Epithelial cell of esophagus (primary cell): ENCODE measurements at places on chromosomes 16 and 17.

DNA sequence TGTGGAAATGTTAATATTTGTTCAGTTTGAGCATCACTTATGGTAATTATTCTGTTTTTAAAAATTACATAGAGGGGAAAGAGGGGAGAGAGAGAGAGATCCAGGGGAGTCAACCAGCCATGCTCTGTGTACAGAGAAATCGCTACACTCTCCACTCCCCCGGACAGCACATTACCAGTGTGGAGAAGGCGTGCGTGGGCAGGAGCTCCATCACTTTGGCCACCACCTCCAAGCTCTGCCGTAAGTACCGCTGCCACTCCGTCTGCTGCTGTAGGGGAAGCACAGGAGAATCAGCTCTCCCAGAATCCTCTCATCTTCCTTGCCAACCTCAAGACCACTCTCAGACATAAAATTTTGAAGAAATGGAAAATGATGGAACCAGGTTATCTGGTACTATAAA is 70.2 kb upstream of the GSG1L start:
- DNase-seq: no peak

GRCh38 chr16:23847948-23848347 is 12.2 kb downstream of the PRKCB start:
- DNase-seq: no peak

- DNase-seq: no peak
Observed at GRCh38 chr16:14004031-14004728, 66.9 kb upstream of the MRTFB start.

DNA sequence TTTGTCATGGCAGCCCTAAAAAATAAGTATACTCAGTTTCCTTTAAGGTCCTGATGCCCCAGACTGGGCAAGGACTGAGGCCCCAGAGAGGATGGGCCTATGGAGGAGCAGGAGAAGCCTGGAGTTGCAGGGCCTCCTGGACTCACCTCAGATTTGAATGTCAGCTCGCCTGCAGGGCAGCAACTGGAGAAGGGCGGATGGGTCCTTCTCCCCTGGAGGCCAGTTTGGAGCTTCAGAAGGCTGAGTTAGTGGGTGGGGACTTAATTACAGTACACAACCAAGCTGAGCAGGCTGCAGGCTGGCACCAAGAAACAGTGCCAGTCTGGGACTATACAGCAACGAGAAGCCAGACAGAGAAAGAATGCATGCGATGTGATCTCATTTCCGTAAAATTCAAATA is 6.2 kb downstream of the PIRT start:
- DNase-seq: no peak

DNA sequence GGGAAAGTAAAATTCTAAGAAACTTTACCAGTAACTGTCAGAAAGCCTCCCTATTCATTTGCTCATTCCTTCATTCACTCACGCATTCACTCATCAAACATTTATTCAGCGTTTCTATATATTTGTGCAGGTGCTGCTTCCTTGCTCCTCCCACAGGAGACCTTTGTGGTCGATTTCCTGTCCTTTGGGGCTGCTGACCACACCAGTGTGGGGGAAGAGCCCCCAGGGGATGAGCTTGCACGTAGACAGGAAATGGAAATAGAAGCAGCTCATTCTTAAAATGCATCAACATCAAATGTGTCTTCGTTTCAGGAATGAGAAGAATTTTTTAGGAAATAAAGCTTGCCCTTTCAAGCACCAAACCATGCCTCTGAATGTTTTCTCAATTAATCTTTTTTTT is 9.6 kb downstream of the PIK3R6 start:
- DNase-seq: peak; percentile 43

GRCh38 chr16:84741340-84741830 is 41.6 kb downstream of the USP10 start:
- DNase-seq: peak; percentile 40

DNA sequence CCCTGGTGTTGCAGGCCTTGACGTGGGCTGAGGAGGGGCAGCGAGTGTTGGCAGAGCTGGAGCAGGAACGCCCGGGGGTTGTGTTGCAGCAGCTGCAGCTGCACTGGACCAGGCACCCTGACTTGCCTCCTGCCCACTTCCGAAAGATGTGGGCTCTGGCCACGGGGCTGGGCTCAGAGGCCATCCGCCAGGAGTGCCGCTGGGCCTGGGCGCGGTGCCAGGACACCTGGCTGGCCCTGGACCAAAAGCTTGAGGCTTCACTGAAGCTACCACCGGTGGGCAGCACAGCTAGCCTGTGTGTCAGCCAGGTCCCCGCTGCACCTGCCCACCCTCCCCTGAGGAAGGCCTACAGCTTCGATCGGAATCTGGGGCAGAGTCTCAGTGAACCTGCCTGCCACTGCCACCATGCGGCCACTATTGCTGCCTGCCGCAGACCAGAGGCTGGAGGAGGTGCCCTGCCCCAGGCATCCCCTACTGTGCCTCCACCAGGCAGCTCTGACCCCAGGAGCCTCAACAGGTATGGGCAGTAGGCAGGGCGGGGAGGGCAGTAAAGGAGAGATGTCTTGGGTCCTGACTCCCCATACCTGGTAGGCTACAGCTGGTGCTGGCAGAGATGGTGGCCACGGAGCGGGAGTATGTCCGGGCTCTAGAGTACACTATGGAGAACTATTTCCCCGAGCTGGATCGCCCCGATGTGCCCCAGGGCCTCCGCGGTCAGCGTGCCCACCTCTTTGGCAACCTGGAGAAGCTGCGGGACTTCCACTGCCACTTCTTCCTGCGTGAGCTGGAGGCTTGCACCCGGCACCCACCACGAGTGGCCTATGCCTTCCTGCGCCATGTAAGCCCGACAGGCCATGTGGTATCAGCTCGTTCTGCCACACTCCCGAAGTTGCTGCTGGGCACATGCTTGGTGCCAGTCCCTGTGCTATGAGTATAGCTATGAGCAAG is 5.6 kb downstream of the PLEKHG4 start:
- peak; percentile 47 for DNase-seq

- DNase-seq: peak; percentile 83
Observed at GRCh38 chr16:56625140-56625942, at the start of gene MT1E. Gene MT1E, plus strand, starts transcription at chr16:56625781. Its CDS starts 71 bp downstream, at chr16:56625852.

DNA sequence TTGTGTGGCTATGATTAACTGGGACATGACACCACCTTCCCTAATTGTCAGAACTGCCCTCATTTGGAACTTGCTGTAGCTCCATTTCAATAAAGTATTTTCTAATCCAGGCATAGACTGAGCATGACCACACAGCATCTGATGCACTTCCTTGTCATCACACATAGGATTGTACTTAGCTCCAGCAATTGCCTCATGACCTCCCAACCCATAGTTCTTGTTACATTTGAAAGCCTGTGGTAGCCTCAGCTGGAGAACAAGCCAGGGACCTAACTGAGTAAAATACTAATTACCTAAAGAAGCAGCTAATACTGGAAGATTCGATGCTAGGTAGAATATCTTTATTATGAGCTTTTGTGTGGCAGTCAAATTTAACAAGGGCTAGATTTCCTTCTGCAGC is 187.3 kb upstream of the KIF2B start:
- peak; percentile 1 for DNase-seq

GRCh38 chr16:31706318-31706717 is 167.3 kb upstream of the ZNF267 start:
- no peak for DNase-seq

DNA sequence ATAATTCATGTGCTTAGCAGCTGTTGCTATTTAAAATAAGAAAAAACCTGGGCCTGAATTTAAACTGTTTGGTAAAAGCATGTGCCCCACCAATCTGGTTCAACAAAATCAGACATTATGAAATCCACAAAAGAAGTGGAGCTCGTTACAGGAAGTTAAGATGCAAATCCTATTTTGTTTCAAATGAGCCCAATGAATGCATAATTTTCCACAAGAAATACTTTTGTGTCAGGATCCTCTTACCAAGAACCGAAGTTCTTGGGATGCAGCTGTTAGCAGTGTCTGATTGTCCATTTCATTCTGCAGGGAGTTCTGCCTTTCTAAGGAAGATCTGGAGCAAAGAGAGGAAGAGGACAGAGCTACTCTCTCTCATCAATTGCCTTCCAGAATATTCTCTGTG is 105.7 kb upstream of the RBBP6 start:
- DNase-seq: no peak

DNA sequence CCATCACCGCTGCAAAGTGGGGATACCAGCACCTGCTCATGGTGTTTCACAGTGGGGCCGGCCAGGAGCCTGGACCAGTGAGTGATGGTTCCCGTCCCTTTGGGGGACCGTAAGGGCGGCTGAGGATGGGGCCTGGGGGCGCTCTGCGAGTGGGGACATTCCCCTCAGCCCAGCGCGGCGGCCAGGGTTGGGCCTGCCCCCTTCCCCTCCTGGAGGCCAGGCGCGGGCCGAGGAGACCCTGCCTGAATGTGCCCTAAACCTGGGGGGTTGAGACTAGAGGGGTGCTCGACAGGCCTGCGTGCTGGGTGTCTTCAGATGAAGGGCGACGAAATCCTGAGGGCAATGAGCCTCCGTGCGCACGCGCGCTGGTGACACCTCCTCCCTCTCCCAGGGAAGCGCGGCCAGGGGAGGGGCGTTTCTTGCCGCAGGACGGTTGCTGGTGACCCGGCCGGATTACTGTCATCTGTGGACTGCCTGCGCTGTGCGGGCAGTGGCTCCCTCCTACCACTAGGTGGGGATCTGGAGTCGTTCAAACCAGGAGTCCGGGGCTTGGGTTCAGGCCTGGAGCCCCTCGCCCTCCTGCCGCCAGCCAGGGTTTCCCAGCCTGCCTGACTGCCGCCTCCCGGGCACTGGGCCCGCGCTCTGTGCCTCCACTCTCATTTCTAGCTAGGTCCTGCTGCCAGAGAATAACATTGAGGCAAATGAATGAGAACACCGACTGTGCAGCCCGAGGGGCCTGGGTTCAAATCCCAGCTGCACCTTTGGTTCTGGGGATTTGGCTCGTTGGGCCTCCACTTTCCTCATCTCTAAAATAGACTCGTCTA is 17.1 kb downstream of the TBX2 start:
- DNase-seq: peak; percentile 53

DNA sequence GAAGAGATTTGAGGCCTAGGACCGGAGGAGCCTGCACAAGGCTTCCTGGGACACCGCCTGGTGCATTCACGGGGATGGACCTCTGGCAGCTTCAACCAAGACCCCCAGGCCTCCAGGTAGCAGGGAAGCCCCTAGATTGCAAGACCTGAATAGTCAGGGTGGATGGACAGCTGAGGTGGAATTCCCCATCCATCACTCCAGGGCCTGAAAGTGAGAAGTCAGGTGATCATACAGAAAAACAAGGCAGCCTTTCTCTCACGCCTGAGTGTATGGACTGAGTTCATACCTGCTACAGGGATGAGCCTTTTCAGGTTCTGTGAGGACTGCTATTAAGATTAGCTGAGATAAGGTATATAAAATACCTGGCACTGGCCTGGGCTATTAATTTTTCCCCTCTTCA is 74.2 kb downstream of the PLXDC1 start:
- DNase-seq: no peak

GRCh38 chr17:55737976-55738501 is 12.8 kb upstream of the PCTP start:
- DNase-seq: no peak

GRCh38 chr17:64781014-64781756 is 119.1 kb upstream of the SMURF2 start:
- peak; percentile 53 for DNase-seq

DNA sequence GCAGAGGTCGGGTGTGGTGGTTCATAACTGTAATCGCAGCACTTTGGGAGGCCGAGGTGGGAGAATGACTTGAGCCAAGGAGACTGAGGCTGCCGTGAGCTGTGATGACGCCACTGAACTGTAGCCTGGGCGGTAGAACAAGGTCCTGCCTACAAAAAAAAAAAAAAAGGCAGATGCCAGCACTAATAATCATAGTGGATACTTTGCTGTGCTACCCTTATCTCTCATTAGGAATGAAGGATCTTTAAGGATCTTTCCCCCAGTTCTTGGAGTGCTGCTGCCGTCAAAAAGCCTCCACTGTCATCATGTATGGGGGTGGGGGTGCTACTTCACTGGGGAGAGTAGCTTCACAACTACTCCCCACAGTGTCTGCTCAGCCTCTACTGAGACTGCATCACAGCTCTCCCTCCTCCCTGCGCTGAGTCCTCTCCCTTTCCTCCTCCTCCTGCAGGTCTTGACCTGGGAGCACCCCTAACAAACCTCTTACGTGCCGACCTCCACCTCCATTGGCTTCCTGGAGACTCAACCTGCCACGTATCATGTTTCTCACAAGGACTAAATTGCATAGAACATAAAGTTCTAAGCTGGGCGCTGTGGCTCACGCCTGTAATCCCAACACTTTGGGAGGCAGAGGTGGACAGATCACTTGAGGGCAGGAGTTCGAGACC is 24.4 kb upstream of the ST6GALNAC1 start:
- peak; percentile 45 for DNase-seq

DNA sequence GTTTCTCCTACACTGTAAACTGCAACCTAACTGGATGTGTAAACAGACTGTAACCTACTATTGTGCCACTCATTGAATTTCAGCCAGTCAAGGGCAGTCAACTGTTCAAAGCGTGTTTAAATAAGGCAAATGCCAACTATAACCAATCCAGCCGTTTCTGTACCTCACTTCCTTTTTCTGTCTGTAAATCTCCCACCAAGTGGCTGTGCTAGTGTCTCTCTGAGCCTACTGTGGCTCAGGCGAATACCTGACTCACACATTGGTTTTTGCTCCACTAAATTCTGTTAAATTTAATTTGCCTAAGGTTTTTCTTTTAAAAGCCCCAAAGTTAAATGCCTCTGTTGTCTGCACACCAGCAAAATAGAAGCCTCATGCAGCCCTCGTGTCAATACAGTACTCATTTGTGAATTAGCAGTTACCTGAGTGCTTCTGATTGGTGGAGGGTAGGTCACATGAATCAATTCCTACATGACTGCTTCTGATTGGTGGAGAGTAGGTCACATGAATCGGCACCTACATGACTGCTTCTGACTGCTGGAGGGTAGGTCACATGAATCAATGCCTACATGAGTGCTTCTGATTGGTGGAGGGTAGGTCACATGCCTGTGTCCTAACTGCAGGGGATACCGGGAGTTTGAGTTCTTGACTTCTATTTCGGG is 31.1 kb upstream of the CCR7 start:
- DNase-seq: no peak

DNA sequence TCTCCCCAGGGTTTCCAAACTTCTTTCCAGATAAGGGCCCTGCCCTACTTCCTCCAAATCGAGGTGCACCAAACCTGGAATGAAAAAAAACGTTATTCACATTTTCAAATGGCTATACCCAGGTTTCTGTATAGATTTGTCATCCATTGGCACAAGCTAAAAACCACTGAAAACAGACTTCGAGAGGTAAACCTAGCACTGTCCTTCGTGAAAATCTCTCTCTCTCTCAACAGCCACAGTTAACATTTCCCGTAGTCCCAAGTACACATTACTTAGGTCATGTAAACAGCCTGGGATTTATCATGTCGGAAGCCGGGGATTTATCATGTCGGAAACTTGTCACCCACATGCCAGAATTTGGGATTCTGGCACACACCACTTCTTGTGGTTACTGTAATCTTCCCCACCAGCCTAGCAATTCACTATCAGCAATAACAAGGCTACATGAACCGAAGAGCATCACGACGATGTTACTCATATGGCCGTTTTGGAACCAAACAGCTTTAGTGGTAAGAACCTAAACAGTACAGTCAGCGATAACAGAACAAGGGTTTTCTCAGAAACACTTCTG is 1.2 kb downstream of the DDX5 start:
- DNase-seq: peak; percentile 14
